KG1 (cell line): ENCODE measurements at places on chromosomes 16 and 17.

DNA sequence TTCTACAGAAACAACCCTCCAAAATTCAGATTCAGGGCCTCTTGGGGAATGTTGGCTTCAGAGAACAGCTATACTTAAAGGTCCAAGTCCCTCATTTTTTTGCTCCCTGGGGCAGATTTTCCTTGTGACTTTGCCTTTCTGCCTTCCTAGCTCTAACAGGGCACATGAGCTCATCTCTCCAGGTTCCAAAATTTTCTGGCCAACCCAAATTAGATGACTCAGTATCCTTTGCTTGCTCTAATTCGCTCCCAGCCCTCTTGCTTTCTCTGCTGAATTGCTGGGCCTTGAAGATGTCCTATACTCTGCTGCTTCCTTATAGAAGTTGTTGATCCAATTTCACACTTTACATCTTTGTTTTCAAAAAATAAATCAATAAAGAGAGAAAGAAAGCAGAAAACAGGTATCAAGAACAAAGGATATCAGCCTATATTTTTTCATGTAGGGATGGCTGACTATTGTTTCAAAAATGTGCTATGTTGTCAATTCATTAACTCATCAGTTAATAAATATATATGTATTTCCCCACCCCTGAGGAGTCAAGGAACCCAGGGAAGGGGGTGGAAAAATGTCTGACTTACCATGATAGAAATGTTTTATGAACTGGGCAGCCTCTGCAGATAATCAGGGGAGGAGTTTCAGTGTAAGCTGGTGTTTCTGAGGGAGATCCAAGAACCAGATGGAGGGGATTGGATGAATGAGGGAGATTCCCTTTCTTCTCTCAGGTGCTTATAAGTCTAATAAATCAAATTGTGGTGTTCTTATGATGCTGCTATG, 1.0 kb upstream of the KRTAP4-2 start:
- DNase-seq: no peak

DNA sequence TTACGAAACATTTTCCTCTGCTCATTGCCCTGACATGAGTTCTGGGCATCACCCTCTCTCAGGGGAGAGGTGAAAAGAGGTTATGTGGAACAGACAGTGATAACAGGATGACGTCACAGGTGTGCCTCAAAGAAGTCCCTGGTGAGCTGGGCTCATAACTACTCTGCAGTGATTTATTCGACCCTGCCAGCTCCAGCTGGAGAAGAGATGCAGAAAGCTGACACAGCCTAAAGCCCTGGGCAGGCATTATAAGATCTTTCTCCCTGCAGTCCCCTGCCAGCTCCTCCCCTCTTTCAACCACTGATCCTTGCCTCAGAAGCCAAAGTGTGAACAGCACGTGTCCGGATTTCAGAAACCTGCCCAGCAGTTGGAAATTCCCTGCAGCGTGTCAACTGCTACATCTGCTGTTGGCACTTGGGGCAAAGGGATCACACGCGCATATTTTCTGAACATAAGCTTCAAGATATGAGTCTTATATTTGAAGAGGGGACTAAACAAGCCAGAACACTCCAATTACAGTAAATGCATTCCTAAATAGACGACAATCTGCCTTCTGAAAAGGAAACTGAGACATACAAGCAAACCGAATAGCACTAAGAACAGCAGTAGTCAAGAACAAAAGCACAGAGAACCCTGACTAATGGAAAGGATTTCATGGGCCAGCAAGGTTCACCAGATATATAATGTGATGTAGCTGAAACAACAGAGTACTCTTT, 80.5 kb downstream of the SMG6 start:
- no peak for DNase-seq

DNA sequence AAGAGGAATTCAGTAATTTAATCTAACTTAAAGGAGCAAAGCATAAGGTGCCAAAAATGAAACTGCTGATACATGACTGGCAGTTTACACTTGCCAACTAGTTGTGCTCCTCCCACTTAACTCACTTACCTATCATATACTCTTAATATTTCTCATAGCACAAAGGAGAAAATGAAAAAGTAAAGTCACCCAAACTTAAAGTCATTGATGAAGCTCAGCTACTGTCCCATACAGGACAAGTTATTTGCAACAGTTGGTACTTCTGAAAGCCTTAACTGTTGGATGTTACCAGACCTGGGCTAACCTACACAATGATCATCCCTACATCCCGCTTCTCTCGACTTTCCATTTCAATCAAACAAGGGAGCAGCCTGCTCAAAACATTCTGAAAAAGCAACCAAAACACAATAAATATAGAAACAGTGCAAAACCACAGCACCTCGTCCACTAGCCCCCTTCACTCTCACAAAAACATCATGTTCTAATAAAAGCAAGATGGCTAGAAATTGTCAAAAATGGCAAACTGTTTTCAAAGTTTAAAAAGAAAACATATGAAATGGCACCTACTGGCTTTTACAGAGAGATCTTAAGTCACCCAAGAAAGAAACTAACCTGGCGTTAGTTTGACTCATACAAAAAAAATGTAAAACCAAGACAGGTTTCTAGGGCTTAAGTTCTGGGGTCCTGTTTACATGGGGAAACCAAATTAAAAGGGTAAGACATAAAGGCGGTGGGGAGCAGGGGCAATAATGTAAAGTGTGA, 868 bp downstream of the MED13 start:
- no peak for DNase-seq

- DNase-seq: no peak
These were observed 232.3 kb downstream of the WWOX start for GRCh38 chr16:78331731-78332130.

GRCh38 chr17:36939802-36940312, 2.6 kb downstream of the LHX1 start:
- DNase-seq: no peak

DNA sequence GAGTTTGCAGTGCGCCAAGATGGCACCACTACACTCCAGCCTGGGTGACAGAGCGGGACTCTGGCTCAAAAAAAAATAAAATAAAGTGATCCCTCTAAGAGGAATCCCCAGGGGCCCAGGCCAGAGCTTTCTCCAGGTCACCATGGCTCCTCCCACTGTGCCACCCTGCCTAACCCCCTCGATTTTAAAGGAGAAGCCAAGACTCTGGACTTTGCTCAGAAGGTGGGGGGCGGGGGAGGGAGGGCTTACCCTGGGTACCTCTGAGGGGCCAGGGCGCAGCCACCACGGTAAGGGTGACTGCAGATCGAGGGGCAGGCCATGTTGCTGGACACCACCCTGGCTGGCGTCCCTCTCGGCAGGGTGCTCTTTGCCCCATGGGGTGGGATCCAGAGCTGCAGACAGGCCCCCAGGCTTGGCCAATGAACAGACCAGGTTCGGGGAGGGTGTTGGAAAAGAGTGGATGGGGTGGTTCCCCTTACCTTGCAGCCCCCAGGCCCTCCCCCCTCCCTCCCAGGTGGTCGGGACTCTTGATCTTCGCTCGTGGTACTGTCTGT, 455 bp upstream of the GRB7 start:
- no peak for DNase-seq

- DNase-seq: no peak
These were observed 217.8 kb upstream of the SOX9 start for GRCh38 chr17:71902894-71903506.

- DNase-seq: no peak
These were observed 4.0 kb upstream of the DLX3 start for GRCh38 chr17:49998836-49999511.

DNA sequence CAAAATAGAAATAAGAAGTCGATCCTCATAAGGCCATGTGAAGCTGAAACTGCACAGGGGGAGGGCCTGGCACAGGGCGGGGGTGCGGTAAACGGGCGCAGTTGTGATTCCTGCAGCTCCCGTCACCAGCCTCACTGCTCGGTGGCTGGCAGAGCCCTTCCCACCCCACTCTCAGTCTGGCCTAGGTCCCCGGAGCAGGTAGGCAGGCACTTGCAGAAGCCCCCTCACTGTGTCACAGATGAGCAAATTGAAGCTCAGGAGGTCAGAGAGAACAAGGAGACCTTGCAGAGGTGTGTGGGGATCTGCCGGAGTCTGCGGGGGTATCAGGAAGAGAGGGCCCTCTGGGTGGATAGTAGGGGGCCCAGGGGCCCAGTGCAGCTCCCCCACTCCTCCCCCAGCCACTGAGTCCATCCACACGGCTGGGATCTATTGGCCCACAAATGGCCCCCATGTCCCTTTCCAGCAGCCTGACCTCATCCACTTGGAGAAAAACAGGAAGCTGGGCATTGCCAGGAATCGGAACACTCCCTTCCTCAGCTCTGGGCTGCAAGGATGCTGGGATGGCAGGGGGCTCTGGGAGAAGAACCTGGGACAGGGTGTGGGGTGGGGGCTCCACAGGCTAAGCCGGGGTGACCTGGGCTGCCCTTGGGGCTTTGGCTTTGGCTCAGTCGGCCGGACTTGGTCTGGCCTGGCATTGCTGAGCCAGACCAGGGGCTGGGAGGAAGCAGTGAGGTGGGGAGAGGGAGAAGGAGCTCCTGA, 21.4 kb upstream of the MAP3K14 start:
- no peak for DNase-seq

- no peak for DNase-seq
These were observed 82.4 kb downstream of the GSG1L start for GRCh38 chr16:27980919-27981700.

DNA sequence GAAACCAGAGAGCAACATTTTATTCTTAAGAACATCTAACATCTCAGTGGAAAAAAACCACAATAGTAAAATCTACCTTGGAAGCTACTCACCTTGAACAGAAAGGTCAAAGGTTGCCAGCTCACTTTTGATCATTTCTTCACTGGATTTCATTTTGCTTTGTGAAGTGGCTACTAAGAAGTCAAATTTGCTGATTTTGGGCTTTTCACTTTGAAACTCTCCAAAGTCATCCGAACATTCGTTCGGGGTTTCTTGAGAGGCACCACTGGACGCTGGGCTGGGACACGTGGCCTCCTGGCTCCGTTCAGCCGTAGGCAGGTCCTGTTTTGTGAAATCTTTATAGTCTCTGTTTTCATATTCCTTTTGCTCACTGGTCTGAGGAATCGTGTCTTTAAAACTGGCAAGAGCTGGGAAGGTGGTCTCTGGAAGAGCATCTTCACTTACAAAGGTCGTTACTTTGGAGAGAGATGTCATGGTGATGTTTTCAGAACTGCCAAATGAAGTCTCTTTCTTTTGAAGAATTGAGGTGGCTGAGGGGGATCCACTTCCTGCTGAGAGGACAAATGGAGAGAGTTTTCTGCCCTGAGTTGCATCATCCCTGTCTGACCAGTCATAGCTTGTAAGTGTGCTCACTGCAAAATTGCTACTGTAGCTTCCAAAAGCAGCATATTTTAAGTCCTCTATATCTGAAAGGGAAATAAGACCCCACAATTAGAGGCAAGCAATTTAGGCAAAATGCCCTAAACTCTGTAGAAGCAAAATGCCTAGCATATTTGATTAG, 52.4 kb downstream of the DUSP14 start:
- no peak for DNase-seq

GRCh38 chr17:77115510-77115909, 25.3 kb upstream of the SEC14L1 start:
- no peak for DNase-seq

DNA sequence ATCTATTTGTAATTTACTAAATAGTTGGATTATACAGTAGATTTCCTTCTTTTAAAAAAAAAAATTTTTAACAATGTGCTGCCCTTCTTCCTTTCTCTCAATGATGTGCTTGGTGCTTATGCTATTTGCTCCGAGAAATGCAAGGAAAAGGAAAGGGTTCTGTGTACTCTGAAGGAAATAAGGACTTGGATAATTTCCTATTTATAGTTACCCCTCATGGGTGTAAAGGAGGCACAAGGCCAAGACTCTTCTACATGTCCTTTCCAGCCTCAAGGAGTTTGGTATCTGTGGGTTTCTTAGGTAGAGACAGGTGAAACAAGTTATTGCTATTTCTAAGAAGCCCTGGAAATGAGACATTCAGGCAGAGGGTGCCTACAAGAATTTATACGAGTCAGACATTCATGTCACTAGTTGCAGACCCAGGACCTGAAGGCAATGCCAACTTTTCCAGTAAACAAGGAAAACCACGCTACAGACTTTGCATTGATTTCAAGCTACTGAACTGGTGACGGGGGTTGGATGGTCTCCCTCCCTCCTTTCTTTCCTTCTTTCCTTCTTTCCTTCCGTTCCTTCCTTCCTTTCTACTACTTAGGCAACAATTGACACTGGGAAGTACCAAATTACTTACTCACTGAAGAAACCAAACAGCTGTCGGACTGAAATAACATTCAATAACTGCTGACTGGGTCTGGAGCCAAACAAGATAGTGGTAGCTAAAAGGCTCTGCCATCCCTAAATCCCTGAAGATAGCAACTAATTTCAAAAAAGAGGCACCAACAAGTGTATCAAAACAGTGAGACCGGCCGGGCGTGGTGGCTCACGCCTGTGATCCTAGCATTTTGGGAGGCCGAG, 33.8 kb upstream of the GHDC start:
- no peak for DNase-seq

GRCh38 chr17:19376811-19377210, 1.5 kb upstream of the MAPK7 start:
- no peak for DNase-seq

DNA sequence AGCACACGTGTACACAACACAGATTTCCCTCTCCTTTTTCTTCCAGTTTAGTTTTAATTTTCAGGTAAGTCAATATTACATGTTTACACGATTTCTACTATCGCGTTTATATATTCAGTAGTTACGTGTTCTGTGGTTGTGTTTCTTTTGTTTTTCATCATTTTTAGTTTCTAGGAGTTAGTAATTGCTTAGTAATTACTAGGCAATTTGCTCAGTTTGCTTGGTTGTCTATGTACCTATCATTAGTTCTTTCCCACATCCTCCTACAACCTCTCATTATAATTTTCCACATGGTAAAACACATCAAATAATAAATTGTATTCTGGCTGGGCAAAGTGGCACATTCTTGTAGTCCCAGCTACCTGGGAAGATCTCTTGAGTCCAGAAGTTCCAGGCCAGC, 24.6 kb upstream of the GUCY2D start:
- DNase-seq: no peak

DNA sequence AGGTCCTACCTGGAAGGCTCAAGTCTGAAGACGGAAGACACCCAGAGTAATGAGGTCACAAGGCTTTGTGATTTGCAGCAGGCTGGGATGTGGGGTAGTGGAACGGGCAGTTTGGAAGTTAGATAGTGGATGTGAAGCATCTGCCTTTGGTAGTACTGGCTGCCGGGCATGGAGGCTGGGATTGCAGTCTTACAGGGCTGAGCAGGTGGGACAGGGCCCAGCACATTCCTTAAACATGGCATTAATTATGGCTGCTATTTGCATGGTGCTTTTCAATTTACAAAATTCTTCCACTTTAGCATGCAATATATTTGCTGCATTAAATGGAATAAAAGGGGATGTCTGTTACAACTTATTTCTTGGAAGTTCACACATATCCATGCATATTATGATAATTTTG, 161.2 kb downstream of the UTP18 start:
- no peak for DNase-seq

GRCh38 chr17:1492249-1493206, at the start of gene MYO1C:
TSS of gene MYO1C (minus strand) at chr17:1492686. CDS start at chr17:1492487, 199 bp downstream.
- no peak for DNase-seq

GRCh38 chr17:15510361-15510760, 42.9 kb upstream of the CDRT4 start:
- DNase-seq: no peak

- no peak for DNase-seq
These were observed 8.1 kb upstream of the ITGAE start for GRCh38 chr17:3809135-3809534.

GRCh38 chr17:38562903-38563302, 42.8 kb downstream of the SRCIN1 start:
- no peak for DNase-seq

GRCh38 chr17:4748686-4749085, 9.0 kb upstream of the CXCL16 start:
- DNase-seq: no peak

GRCh38 chr16:46836534-46837530, 5.9 kb upstream of the C16orf87 start:
- DNase-seq: no peak
